ENCODE measurements at places on chromosomes 6 and 20.

DNA sequence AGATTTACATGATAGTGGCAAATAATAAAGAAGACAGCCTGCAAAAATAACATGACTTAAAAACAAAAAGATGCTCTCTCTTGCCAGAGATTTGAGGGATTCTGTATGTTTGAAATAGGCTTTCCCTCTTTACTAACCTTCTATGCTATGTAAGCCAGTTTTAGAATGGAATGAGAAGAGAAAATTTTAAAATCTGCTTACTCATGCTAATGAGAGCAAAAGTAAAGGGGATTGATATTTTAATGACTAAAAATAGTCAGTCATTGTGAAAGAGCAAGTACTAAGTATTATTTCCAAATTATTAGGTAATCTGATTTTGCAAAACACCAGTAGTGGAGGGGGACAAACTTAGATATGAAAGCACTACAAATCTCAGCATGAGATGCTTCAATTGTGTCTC, 563.3 kb upstream of the ADGRB3 start:
- DNase-seq, result no peak

- no peak for DNase-seq
Measured at GRCh38 chr6:157665180-157665579, 157.9 kb upstream of the SNX9 start.

GRCh38 chr6:91720324-91720723, 1133.5 kb upstream of the MAP3K7 start:
- no peak for DNase-seq

DNA sequence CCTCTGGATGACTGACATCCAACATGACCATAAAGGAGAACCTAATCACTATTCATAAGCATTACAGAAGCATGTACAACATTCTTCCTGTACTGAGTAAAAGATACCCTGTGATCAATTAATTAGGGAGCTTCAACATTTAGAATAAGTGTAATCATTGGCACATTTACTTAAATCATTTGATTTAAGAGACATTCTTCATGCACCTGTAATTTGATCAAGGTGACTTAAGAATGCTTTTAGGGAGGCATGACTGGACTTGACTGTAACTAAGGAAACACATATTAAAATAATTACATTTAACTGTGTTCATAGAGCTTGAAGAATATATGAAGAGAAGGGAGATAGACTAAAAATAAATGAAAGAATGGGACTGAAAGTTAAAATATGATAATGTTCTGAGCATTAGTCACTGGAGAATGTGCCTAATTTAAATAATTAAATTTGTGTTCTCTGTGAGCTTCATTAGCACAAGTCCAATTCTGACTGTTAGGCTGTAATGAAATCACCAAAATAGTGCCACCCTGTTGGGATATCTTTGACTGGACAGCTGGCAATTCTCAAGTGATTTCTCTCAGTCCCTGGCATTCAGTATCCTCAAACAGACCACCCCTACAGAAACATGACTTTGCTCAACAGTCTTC, 295.5 kb upstream of the ADGRB3 start:
- DNase-seq, result no peak

DNA sequence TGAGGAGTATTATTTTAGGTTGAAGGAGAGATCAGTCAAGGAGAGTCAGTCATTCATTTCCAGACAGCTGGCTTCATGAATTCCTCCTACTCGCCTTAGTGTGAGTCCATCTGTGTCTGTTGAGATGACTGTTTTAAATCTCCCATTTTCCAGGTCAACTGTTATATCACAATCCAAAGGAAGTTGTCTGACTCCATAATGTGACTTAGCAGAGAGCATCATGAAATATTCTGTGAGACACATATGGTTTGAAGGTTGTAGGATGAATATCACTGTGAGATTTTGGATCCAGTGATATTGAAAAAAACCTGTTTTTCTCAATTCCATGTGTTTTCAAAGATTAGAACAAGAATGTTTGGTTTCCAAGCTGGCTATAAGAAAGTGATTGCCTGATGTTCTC, 530.2 kb upstream of the MAN1A1 start:
- DNase-seq, result no peak
